Dermis blood vessel endothelial cell (primary cell): ENCODE measurements at places on chromosomes 5 and 9.

- DNase-seq: no peak
Measured at GRCh38 chr5:59703789-59704188, 189.7 kb downstream of the PDE4D start.

GRCh38 chr9:105027084-105027483, 99.1 kb upstream of the ABCA1 start:
- no peak for DNase-seq

DNA sequence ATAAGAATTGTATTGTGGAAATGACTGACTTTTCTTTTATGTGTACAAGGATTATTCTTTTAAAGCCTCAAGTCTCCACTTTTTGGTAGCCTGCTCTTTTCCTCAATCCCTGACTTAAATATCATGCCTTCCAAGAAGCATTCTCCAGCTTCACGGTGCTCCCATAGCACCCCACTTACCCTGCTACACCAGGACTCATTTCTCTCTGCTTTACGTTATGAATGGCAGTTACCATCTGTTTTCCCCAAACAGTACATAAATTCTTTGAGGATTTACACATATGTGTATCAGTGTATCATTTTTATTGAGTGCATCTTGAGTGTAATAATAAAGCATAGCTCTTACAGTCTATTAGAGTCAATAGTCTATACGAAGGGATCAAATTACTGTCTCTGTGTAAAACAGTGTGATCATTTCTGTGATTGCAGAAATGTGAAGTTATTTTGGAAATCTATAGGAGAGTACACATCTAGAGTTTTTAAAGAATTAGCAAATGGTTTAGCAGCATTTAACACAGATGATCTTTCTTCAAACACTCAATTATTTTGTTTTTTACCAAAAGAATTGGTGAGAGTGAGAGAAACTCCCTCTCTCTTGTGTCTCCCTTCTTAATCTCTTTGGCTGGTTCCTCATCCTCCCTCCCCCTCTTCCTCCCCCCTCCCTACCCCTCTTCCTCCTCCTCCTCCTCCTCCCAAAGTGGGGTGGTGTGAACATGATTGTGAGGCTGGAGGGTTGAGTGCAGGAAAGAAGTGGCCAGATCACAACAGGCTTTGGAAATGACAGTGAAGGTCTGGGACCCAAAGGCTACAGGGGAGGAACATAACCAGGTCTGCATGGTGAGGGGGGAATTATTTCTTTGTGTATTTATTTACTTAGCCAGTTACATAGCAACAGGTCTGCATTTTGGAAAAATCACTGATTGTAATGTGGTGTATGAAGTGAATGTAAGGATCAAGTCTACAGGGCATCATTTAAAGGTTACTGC, 27.6 kb upstream of the ECM2 start:
- peak; percentile 2 for DNase-seq

DNA sequence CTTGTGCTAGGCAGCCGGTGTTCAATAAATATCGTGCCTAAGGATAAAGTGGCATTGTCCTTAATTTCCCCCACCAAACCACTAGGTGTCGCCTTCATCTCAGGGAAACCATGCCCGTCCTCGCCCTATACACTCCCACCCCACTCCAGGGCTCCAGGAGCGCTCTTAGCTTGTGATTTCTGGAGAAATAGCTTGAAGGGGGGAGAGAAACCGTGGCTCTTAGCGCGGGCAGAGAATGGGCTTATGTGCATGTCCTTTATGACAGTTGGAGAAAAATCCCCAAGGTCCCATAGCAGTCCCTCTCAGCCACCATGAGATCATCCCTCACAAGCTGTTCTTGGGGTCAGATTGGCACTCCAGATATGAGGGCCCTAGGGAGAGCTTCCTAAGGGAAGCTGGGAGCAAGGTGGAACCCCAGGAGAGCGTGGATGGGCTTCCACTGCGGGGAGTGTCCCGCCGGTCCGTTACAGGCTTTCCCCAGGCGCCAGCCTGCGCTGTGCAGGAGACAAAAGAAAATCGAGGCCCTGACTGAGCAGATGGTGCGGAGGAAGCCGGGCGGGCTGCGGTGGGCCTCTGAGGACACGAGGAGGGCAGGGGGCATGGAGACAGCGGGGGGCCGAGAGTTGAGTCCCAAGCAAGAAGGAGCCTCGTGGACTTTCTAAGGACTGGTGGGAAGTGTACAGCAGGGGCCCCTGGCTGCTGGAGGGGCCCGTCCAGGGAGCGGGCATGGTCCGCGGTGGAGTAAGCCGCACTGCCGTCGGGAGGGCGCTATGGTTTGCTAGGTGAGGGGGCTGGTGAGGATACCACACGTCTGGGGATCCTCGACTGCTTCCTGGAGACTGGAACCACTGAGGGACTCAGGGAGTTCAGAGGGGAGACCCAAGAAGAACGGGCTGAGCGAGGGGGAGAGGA, 750 bp upstream of the NPR2 start:
- peak; percentile 92 for DNase-seq

DNA sequence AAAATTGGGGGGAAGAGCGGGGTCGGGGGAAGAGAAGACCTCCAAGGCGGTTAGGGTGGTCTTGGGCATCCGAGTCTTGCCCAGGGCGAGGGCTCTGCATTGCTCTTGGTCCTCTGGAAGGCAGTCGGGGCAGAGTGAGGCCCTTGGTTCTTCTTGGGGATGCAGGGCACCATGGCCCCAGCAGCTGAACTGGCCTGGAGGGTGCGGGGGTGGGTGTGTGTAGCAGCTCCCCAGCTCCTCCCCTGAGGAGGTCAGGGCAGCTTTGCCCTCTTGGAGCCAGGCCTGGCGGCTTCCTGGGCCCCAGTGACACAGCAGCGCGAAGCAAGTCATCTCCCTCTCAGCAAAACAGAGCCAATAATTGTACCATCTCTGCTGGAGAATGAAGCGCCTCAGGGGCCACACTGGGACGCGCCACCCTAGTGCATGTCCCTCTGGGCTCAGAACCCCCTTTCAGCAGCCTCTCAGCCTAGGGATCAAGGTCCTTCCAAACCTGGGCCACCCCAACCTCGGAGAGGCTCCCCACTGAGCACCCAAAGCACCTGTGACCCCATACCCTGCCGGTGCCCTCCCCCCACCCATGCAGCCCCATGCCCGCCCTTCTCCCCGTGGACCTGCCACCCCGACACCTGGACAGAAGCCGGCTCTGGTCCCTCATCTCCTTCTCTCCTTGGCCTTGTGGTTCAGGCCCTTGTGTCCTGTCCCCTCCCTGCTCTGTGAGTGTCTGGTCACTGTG, 10.4 kb upstream of the RXRA start:
- DNase-seq: no peak

GRCh38 chr9:89342213-89342612, 23.9 kb downstream of the SECISBP2 start:
- DNase-seq: no peak

GRCh38 chr5:80277191-80277590, 21.3 kb upstream of the SERINC5 start:
- DNase-seq: no peak

DNA sequence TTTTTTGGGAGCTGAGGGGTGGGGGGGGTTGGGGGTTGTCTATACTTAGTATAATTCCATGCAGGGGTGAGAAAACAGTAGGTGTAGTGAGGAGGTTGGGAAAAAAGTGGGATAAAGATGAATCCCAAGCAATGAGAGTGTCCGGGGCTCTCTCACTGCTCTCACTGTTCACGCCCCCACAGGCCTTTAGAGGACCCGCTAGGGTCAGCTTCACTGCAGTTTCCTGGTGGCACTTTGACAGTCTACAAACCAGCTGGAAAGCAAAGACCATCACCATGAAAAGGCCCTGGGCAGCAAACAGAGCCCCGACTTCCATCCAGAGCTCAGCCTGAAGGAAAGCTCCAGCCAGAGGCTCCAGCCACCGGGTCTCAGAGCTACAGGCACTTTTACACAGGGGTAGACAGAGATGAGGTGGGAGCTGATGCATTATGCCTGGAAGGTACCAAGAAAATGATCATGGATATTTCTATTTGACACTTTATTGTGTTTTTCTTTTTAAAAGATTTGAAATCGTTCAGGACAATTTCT, 355.1 kb downstream of the ADAMTS6 start:
- DNase-seq: no peak
